HuH-7 (cell line): ENCODE measurements at places on chromosomes 11 and 22.
A peak's percentile ranks its signal among the peaks of the same experiment; 100 is the strongest.

GRCh38 chr22:33841281-33842005 lies 78.8 kb downstream of the LARGE1 start:
- no peak for DNase-seq

GRCh38 chr11:26782220-26782965 lies 60.5 kb upstream of the SLC5A12 start:
- DNase-seq, result no peak

DNA sequence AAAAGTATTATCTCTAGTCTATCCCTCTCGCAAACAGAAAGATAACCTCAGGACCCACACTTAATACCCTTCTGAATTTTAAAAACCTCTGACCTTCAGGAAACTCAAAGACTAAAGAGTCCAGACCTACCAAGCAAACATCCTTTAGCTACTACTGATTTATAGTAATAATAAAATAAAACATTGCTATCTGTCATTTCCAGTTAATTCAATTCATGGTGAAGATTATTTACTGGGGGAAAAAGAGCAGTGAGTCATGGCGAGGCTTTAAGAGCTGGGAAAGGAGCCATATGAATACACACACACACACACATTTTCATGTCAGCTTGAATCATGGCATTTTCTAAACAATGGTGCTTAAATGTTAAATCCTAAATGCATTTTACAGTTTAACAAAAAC lies 87.1 kb downstream of the FAM76B start:
- no peak for DNase-seq

DNA sequence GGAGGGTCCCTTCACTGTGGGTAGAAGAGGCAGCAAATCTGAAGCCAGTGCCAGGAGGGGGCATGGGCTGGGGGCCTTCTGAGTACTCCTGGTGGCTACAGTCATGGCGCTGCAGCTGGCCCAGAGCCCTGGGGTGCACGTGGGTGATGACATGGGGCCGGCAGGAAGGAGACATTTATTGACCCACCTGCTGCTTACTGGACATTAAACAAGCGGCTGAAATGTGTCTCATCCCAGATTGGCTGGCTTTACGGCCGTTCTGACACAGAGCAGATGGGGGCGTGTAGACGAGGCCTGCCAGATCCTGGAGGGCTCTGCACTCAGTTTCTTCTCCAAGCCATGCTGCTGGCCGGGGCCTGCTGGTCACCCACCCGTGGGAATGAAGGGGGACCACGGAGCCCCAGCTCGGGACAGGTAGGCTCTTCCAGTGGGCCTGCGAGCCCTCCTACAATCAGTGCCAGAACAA lies 906.9 kb downstream of the BRD1 start:
- DNase-seq, result no peak

DNA sequence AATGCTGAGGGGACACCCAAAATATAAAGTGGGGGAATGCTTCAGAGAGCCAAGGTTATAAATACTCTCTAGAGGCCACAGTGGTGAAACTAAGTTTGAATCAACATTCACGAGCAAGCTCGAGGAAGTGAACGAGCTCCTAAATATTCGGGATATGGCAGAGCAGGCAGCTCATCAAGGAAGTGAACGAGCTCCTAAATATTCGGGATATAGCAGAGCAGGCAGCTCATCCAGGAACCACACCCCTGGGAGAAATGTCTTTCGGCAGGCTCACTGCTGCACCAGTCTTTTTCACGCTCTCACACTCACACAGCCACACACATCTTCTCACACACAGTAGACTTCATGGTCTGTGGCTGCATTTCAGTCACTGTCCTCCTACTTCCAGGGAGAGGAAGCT lies 787.5 kb downstream of the OPCML start:
- no peak for DNase-seq

- DNase-seq, result no peak
These were observed 174.1 kb downstream of the CSNK2A3 start for GRCh38 chr11:11178671-11179638.

- no peak for DNase-seq
These were observed 58.1 kb downstream of the WNT11 start for GRCh38 chr11:76148231-76148630.

DNA sequence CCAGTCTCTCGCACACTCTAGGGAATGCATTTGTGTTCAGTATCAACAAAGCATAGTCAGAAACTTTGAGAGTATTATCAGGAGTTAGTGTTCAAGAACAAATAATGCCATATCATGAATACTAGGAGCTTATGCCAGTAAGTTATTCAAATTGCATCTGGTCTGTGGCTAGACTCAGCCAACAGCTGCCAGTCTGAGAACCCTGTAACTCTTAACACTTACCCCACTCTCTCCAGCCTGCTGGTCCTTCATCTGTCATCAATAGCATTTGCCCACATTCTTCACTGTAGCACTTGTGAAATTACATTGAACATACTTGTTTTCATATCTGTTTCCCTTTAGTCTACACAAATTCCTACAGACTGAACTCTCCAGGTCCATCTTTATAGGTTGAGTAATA lies 1157.5 kb upstream of the RAG2 start:
- DNase-seq, result no peak

GRCh38 chr11:83185767-83186166 lies 7.7 kb upstream of the ANKRD42 start:
- DNase-seq, result no peak

DNA sequence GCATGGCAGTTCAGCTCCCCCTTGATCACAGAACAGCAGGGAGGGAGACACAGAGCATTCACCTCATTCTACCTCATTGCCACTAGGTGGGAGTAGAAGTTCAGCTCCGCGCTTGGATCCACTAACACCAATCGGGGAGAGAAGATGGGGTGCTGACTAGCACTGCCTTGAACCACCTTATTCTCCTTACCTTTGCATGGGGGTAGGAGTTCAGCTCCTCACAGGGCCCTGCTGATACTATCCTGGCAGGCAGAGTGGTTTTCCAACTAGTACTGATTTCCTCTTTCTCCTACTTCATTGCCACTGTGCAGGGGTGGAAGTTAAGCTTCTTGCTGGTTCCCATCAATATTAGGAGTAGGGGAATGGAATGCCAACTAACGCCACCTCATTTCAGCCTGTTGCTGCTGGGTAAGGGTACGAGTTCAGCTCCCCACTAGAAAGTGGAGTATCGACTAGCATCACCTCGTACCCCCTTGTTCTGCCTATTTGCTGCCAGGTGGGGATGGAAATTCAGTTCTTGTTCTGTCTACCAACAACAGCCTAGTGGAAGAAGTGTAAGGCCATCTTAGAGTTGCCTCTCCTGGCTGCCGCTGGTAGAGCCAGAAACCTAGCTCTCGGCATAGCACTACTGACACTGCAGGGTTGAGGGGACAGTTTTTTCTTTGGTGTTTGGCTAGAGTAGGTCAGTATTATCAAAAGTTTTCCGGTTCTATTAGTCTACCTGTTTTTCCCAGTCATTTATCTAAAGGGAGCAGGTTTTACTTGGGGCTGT lies 550.9 kb upstream of the CCDC90B start:
- peak; percentile 43 for DNase-seq

DNA sequence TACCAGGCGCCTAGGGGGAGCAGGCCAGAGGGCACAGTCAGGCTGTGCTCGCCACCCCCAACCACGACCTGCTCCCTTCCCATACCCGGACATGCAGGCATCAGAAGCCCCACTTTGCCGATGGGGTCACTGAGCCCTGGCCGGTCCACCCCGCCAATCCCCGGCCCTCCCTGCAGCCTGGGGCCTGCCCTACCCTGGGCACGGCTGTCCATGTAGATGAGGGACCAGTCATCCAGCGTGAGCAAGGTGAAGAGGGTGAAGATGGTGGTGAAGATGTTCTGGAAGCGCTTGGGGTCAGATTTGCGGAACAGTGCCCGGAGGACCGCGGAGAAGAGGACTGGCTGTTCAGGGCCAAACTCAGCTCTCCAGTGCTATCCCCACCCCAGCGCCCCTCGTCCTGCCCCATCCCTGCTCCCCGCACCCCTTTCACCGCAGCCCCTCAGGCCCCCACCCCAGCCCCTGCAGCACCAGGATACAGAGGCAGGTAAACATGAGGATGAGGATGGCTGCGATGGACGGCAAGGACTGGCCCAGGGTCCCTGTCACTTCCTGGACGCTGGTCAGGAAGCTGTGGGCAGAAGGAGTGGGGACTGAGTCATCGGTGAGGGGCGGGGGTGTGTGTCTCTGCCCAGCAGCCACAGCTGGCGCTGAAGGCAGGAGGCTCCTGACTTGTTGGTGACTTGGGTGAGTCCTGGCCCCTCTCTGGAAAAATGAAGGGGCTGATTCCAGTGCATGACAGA lies 5.5 kb downstream of the CATSPER1 start:
- no peak for DNase-seq

- DNase-seq, result no peak
These were observed 22.0 kb downstream of the OOSP3 start for GRCh38 chr11:59900366-59901126.

DNA sequence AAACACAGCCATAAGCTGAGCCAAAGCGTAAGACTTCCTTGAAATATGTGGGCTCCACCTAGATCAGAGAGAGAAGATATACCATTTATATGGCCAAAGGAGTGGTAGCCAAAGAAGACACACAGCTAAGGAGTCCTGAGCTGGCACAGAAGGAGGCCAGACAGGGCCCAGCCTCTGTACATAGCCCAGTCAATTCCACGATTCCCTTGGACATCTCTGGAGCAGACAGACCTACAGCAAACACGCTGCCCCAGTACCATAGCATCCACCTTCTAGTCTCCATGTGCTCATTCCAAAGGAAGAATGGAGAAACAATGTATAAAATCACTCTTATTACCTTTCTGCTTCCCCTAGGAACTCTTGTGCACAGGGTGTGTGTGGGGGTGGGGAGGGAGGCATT lies 102.1 kb upstream of the LDLRAD3 start:
- no peak for DNase-seq

DNA sequence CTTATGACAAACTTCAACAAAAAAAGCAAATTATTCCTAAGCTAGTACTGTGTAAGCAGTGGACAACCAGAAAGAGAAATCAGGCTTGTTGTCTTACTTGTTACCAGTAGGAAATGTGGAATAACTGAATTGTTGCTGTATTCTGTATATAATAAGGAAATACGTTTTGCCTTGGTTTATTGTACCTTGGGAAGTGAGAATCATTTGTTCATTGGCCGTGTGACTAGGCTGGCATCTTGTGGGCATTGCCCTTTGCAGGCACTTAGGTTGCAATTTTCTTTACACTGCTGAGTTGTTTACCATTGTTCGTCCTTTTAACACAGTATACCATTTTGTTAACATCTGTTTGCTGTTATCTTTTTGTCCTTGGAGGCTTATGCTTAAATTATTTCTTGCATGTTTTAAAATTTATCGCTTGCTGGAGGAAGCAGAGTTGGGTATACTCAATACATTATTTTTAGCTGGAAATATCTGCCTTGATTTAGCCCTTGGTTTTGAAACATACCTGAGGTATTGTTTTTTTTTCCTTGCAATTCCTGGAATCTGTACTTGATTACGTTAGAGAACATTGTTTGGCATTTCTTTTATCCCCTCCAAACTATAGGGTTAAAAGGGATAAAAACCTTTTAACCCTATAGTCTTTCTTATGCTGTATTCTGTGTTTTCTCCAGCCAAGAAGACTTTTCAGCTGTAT lies 109.3 kb downstream of the DDX10 start:
- DNase-seq, result no peak

- no peak for DNase-seq
These were observed 335.5 kb upstream of the CHORDC1 start for GRCh38 chr11:90558328-90558865.

GRCh38 chr22:23177197-23177596 lies 3.1 kb upstream of the BCR start:
- DNase-seq, result no peak

GRCh38 chr11:99325847-99326246 lies 305.1 kb downstream of the CNTN5 start:
- no peak for DNase-seq

- no peak for DNase-seq
These were observed 10.1 kb downstream of the CASTOR1 start for GRCh38 chr22:30279046-30279788.

DNA sequence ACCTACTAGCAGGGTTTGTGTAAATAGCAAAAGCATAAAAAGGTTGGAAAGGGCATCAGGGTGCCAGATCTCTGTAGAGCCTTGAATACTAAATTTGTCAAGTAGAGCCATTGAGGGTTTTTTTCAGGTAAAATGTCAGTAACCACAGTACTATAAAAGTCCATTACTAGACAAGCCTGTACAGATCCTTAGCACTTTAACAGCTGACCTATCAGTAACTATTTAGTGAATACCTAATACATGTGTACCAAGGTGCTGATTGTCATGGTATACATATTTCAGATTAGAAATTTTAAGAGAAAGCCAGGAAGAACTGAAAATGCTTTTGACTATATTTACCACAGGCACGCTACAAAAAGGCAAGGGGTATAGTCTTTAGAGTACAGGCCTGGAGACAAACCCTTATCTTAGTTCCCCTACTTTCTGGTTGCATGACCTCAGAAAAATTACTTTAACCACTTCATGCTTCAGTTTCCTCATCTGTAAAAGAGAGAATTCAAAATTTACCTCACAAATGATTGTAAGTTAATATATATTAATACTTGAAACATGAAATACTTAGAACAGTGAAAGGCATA lies 57.9 kb downstream of the RAB38 start:
- no peak for DNase-seq

- no peak for DNase-seq
These were observed 192.6 kb downstream of the HIPK3 start for GRCh38 chr11:33449798-33450197.

GRCh38 chr11:131392528-131393255 lies 22.3 kb downstream of the NTM start:
- no peak for DNase-seq

- DNase-seq, result no peak
These were observed 120.8 kb downstream of the CADM1 start for GRCh38 chr11:115383431-115383830.

GRCh38 chr22:46579751-46580449 lies 40.3 kb upstream of the GRAMD4 start:
- DNase-seq, result no peak

DNA sequence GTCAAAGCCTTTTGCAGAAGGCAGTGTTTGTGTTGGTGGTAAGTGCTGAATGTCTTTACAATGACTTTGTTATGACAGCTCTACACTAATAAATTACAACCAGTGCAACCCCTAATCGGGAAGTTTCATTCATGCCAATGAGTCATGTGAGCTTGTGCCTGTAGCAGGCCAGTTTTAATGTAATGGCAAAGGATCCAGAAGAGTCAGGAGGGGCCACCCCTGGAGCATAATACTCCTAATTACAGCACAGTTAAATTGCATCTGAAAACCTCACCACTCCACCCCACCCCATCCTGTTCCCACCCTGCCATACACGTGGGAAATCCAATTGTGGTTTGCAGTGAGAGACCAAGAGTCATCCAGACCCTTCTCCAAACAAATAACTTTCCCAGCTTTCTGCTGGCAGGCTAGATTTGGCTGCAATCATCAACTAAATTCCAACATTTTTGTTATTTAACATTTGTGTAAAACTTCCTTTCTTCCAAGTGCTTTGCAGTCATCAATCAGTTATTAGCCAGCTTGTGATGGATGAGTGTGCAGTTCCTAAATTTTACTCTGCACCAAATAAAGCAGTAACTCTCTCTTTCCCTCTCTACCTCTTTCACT lies 277.3 kb upstream of the FAT3 start:
- no peak for DNase-seq
